Kidney (tissue), 22 donors: ENCODE measurements at places on chromosomes 1 and 21.

GRCh38 chr1:46188295-46189030 is 9.8 kb downstream of the POMGNT1 start:
- H3K36me3 ChIP-seq: no peaks in the 10 kb centered on the region
- no peak for DNase-seq
- H3K27ac ChIP-seq: peak overlapping the region; percentile 64
- H3K27me3 ChIP-seq: no peaks in the 10 kb centered on the region
- no peak overlapping the region for H3K4me3 ChIP-seq
- H3K4me1 ChIP-seq: peaks cover 30% of the 10 kb centered on the region

GRCh38 chr1:61993331-61993961 is 201.2 kb upstream of the L1TD1 start:
- no peak for DNase-seq
- H3K4me3 ChIP-seq: no peak overlapping the region
- H3K27ac ChIP-seq: no peak overlapping the region

- peak; percentile 80 for DNase-seq
- H3K27ac ChIP-seq: no peak within 1 kb of the TSS
These were observed at the start of gene AMIGO1 for GRCh38 chr1:109509176-109510134. TSS of gene AMIGO1 (minus strand) at chr1:109509727. CDS start at chr1:109508912, 815 bp downstream.

DNA sequence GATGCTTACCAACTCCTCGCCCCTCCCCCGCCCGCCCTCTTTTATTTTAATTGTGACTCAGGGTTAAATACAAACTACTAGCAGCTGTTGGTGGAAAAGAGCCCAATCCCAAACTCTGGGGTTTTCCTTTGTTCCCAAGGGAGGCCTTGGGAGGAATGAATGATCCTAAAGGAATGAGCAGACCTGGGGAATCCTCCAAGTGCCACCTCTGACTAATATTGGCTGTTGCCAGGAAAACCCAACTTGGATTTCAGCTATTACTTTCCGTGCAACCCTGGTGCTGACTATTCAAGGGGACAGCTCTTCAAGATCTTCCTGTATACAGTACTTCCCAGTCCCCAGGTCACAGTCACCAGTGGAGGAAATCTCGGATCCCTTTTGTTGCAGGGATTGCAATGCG is 1.3 kb upstream of the S100A10 start:
- H3K27me3 ChIP-seq: peaks cover 2% of the 10 kb centered on the region
- H3K4me1 ChIP-seq: peaks cover 19% of the 10 kb centered on the region
- no peaks in the 10 kb centered on the region for H3K36me3 ChIP-seq
- DNase-seq: no peak
- no peak overlapping the region for H3K4me3 ChIP-seq

- no peaks in the 10 kb centered on the region for H3K4me1 ChIP-seq
- H3K27me3 ChIP-seq: no peaks in the 10 kb centered on the region
- H3K36me3 ChIP-seq: no peaks in the 10 kb centered on the region
- no peak overlapping the region for H3K27ac ChIP-seq
- H3K4me3 ChIP-seq: no peak overlapping the region
- DNase-seq: no peak
These were observed 32.1 kb downstream of the MX1 start for GRCh38 chr21:41458121-41458520.

GRCh38 chr1:212612041-212612961 is 3.7 kb downstream of the ATF3 start:
- H3K27me3 ChIP-seq: peaks cover 2% of the 10 kb centered on the region
- peaks cover 7% of the 10 kb centered on the region for H3K4me1 ChIP-seq
- no peak overlapping the region for H3K27ac ChIP-seq
- H3K36me3 ChIP-seq: no peaks in the 10 kb centered on the region

DNA sequence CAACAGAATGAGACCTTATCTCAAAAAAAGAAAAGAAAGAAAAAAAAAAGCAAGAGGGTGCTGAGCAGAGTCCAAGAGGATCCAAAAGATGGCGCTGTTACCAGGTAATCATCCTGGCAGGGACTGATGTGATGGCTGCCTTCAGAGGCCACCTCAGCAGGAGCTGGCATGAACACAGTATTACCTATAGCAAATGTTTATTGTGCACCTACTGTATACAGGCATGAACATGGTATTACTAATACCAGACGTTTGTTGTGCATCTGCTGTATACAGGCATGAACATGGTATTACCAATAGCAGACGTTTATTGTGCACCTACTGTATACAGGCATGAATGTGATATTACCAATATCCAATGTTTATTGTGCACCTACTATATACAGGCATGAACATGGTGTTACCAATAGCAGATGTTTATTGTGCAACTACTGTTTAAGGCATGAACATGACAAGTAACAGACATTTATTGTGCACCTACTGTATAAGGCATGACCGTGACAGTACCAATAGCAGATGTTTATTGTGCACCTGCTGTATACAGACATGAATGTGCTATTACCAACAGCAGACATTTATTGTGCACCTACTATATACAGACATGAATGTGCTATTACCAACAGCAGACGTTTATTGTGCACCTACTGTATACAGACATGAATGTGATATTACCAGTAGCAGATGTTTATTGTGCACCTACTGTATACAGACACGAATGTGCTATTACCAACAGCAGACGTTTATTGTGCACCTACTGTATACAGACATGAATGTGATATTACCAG is 115.1 kb upstream of the TMEM51 start:
- no peak overlapping the region for H3K4me3 ChIP-seq
- H3K36me3 ChIP-seq: peaks cover 3% of the 10 kb centered on the region
- no peaks in the 10 kb centered on the region for H3K4me1 ChIP-seq

DNA sequence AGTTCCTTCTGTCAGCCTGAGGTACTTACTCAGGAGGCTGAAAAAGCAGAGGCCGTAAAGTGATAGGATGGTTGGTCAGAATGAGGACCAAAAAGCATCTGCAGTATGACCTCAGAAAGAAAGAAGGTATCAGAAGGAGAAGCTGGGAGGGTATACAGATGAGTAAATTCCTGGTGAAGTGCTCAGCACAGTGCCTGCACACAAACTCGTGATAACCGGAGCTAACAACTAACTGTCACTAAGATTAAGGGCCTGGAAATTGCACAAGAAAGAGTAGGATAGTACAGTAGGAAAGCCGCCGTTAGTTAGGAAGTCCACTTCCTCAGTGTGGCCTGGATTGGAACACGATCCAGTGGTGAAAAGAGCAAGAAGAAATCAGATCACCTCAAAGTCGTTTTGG is 62.6 kb downstream of the VPS26C start:
- H3K4me3 ChIP-seq: no peak overlapping the region
- H3K27me3 ChIP-seq: no peaks in the 10 kb centered on the region
- no peaks in the 10 kb centered on the region for H3K4me1 ChIP-seq
- H3K36me3 ChIP-seq: peaks cover 23% of the 10 kb centered on the region

DNA sequence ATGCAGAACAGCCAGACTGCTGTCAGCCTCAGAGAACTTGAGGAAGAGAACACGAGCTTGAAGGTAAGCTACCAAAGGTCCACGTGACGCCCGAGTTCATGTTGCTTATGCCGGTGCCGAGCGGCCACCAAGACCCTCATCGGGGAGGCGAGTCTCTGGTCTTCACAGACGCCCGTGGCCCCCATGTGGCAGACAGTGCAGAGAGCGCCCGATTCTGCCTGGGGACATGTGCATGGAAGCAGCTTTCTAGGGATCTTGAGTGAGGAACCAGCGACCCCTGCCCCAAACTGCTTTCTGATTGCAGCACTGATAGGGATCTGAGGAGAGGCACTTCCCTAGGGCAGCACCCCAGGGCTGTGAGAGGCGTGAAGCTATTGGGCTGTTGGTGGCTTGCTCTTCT is 56.3 kb upstream of the DIP2A start:
- peaks cover 13% of the 10 kb centered on the region for H3K36me3 ChIP-seq
- H3K4me1 ChIP-seq: no peaks in the 10 kb centered on the region
- no peak overlapping the region for H3K4me3 ChIP-seq
- peak; percentile 62 for DNase-seq
- H3K27me3 ChIP-seq: no peaks in the 10 kb centered on the region
- no peak overlapping the region for H3K27ac ChIP-seq

- H3K27me3 ChIP-seq: no peaks in the 10 kb centered on the region
- no peak overlapping the region for H3K27ac ChIP-seq
- no peaks in the 10 kb centered on the region for H3K36me3 ChIP-seq
- H3K4me1 ChIP-seq: peaks cover 6% of the 10 kb centered on the region
- no peak for DNase-seq
These were observed 49.2 kb upstream of the GJA8 start for GRCh38 chr1:147853391-147853790.

DNA sequence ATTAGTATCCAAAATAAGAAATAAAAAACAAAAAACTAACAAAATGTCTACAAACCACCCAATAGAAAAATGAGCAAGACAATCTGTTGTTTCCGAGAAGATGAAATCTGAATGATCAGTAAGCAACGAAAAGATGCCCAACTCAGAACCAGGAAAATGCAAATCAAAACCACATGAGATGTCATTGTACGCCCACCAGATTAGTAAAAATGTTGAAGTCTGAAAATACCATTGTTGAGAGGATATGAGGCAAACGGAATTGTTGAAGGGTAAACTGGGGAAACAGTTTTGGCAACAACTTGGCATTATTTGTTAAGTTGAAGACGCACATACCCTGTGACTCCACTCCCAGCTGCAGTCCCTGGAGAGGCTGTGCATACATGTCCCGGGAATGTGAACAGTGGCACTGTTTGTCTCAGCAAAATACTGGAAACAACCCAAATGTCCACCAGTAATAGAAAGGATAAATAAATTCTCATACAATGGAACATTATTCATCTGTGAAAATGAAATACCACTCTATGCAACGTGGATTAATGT is 10.6 kb downstream of the ZBTB17 start:
- DNase-seq: no peak
- H3K36me3 ChIP-seq: no peaks in the 10 kb centered on the region

DNA sequence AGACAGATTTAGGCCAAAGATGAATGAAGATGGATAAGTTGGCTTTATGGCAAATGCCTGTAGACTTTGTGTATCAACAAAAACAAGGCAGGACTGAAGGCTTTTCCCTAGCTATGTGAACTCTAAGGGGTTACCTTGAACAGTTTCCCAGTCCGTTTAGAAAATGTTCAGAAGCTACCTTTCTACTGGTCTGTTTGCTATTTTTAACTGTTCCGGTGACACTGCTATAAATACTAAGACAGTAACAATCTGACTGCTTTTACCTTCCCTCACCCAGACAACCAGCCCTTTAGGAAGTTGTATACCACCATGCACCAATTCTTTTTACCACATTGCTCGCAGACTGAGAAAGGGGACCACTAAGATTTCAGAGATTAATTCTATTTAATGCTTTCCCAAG is 102.2 kb downstream of the PHTF1 start:
- no peak overlapping the region for H3K27ac ChIP-seq
- H3K4me3 ChIP-seq: no peak overlapping the region
- DNase-seq: no peak
- H3K36me3 ChIP-seq: peaks cover 2% of the 10 kb centered on the region
- H3K4me1 ChIP-seq: no peaks in the 10 kb centered on the region

DNA sequence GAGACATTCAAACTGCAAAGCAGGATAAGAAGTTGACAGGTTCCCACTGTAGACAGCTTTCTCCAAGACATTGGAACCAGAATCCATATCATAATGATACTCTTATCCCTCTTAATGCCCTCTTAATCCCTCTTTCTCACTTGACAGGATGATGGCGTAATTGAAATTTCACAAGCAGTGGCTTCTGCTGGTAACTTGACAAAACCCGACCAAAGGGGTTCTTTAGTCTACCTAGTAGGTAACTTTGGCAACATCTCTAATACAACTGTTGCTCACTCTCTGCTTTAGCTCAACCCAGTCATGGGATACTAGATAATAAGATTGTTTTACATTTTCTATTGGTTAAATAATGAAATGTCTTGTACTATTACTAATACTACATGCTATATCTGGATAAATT is 34.7 kb downstream of the S100A10 start:
- H3K27me3 ChIP-seq: no peaks in the 10 kb centered on the region
- H3K27ac ChIP-seq: no peak overlapping the region
- H3K4me3 ChIP-seq: no peak overlapping the region
- no peak for DNase-seq
- no peaks in the 10 kb centered on the region for H3K4me1 ChIP-seq
- H3K36me3 ChIP-seq: no peaks in the 10 kb centered on the region

- no peak overlapping the region for H3K27ac ChIP-seq
- H3K27me3 ChIP-seq: no peaks in the 10 kb centered on the region
- H3K4me1 ChIP-seq: no peaks in the 10 kb centered on the region
- no peak overlapping the region for H3K4me3 ChIP-seq
- DNase-seq: no peak
These were observed 9.6 kb upstream of the ECE1 start for GRCh38 chr1:21299780-21300395.

GRCh38 chr1:27624467-27625178 is 10.4 kb downstream of the FGR start:
- no peak overlapping the region for H3K27ac ChIP-seq
- H3K4me3 ChIP-seq: no peak overlapping the region
- no peaks in the 10 kb centered on the region for H3K4me1 ChIP-seq
